GM13976 (cell line): ENCODE measurements at places on chromosomes 1 and 21.

DNA sequence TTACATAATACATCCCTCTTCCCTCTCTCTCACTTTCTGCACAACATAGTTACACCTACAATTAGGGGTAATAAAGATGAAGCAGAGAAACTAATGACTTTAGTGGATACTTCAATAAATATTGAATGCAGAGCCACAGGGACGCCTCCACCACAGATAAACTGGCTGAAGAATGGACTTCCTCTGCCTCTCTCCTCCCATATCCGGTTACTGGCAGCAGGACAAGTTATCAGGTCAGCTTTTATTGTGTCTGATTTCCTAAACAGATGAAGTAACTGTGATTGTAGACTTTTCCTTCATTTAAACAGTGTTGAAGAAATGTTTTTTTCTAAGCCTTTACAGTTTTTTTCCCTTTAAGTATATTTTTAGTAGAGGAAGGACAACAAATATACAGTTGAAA, 281.6 kb downstream of the TPR start:
- no peak for DNase-seq

- peak; percentile 79 for DNase-seq
Observed at GRCh38 chr1:116574581-116575291, 3.9 kb upstream of the CD58 start.

GRCh38 chr1:12438349-12438924, 179.6 kb downstream of the DHRS3 start:
- peak; percentile 28 for DNase-seq

DNA sequence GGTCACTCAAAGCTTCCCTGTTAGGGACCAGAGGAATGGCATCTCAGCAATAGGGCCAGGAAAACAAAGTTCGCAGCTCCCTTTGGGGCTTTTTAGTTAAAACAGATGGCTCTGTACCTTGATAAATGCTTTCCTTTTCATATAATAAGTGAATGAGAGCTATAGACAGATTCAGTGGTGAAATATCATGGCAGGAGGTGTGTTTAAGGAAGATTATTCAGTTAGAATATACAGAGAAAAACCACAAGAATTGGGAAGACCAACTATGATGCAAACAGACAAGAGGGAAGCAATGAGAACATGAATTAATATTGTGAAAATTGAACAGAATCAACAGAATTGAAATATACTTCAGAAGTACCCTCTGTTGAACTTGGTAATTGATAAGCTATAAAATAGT, 379.4 kb downstream of the PLPP3 start:
- DNase-seq: no peak

DNA sequence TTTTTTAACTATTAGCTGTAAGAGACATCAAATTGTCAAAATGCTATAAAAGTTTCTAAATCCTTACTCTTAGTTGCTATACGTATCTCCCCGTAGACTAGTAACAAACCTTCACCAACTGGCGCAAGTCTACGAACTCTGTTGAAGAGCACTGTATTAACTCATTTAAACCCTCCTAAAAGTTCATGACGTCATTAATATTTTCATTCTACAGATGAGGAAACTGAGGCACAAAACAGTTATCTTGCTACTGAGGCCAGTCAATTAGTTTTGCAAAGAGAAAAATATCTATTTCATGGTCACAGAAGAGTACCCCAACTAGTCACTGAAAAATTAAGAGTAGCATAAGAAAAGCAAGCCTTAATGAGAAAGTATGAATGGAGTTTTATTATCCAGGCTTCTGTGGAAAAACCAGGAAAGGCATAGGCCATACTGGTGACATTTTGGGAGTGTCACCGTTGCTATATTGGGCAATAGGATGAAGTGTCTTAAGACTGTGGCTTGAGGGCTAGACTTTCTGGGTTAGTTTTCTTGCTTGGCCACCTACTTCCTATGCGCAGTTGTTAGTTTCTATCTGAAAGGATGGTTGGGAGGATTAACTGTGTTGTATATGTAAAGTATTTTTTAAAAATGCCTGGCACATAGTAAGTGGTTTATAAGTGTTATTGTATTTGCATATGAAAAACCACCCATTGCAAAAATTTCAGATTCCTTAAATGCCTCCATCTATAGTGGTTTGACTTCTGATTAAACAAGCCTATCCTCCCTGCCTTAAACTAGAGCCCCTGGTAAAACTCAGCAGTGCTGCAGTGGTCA, 52.4 kb upstream of the SYT14 start:
- no peak for DNase-seq

GRCh38 chr1:158116311-158117167, 64.2 kb upstream of the CD1D start:
- no peak for DNase-seq

DNA sequence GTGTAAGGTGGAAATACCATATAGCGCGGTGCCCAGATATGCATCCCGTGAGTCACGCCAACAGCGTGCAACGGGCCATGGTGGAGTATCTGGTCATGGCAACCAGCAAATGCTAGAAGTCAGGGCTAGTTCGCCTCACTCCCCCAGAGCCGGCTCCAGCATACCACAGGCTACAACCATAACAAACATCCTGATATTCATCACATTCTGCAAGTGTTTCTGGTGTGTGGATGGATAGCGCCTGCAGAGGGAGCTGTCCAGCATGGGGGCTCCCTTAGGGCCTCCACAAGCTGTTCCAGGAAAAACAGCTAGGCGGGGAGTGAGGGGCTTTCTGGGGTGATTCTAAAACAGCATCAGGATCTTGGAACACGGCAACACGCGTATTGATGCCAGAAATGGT, 6.8 kb downstream of the C1orf198 start:
- no peak for DNase-seq

DNA sequence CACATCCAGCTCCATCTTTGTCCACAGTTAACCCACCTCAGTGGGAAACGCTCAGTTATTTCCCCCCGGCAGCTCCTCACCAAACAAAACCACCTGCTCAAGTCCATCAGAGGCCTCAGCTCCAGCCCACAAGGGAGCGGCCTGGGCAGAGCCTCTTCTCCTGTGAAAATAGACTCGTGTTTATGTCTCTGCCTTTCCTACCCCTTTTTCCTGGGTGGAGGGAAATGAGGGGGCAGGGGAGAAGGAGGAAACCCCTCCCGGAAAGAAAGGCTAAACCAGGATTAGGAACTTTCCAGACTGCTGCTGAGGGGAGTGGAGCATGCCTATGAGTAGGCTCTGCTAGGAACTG, 81.6 kb downstream of the PAX7 start:
- DNase-seq: no peak

- DNase-seq: no peak
Observed at GRCh38 chr1:183096894-183097293, 73.7 kb downstream of the LAMC1 start.

GRCh38 chr1:245652660-245653427, 498.1 kb downstream of the KIF26B start:
- no peak for DNase-seq
